WTC11 (cell line): ENCODE measurements at places on chromosomes 4 and X. TPM values are rescaled to one million over a fixed set of nuclear protein-coding genes. Genes with fewer than 3 reads are reported as not detected.

Gene CTAG1A
- not detected in 3 replicates for total RNA-seq

GRCh38 chr4:5722328-5722727 lies 11.3 kb downstream of the EVC start:
- no peak for DNase-seq

DNA sequence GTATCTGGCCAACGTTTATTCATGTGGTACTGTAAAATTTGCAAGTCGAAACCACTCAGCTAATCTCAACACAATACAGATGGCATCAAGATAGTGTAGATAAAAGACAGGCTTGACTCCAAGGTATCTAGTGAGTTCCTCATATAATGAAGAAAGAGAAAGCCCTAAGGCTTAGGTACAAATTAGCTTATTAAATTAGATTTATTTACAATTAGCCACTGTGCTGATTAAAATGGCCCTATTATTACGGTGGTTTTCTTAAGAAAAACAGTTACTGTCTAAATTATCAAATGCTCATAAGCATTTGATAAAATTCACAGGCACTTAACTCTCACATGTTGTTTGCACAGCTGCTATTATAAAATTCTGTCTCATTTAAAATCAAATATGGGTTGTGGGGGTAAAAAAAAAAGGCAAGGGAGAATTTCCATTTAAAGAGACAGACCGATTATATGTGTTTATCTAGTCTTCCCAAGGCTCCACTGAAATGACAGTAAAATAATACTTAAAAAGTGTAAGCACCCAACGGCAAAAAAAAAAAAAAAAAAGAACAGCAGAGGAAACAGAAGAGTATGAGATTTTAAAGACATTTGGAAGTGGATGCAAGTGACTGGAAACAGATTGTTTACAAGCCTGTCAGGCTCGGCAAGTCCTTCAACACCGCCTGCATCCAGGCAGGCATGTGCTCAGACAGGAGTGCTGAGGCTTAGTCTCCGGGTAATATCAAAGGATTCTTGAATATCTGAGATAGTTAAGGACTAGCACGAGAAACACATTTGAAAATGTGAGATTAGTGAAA lies 55.1 kb downstream of the FAM13A start:
- DNase-seq = no peak

Gene RNF150
- total RNA-seq = 5.9 to 7.4 TPM (median 7.0 TPM) in 3 replicates
